Activated naive CD4-positive, alpha-beta T cell treated with anti-CD3 and anti-CD28 coated beads for 36 hours (primary cell): ENCODE measurements at places on chromosomes 2 and 18.
A peak's percentile ranks its signal among the peaks of the same experiment; 100 is the strongest.

DNA sequence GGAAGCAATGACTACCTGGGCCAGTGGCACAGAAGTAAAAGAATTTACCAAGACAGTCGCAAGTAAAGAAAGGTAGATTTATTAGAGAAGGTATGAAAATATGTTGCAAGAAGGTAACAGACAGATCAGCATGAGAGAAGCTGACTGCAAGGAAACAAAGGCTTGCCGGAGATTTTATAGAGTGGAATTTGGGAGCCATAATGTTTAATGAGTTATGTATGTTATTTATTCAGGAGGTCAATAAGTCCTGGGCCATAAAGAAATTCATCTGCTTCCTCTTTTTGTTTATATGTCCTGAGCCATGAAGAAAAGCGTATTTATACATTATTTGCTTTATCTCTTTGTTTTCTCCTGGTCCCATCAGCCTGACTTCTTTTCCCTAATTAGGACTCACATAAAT, 423.6 kb downstream of the PTH2R start:
- no peak for DNase-seq
- H3K27ac ChIP-seq: no peak overlapping the region
- H3K4me1 ChIP-seq: no peaks in the 10 kb centered on the region
- H3K27me3 ChIP-seq: no peaks in the 10 kb centered on the region
- no peaks in the 10 kb centered on the region for H3K36me3 ChIP-seq

GRCh38 chr2:173451118-173451517, 96.4 kb downstream of the CDCA7 start:
- H3K27ac ChIP-seq: no peak overlapping the region
- peak overlapping the region; percentile 3 for H3K4me3 ChIP-seq
- peak; percentile 8 for DNase-seq
- H3K36me3 ChIP-seq: no peaks in the 10 kb centered on the region

- no peak overlapping the region for H3K27ac ChIP-seq
- peaks cover 14% of the 10 kb centered on the region for H3K27me3 ChIP-seq
- no peaks in the 10 kb centered on the region for H3K4me1 ChIP-seq
- H3K36me3 ChIP-seq: no peaks in the 10 kb centered on the region
- DNase-seq: no peak
Observed at GRCh38 chr18:59810183-59810582, 89.6 kb upstream of the PMAIP1 start.

DNA sequence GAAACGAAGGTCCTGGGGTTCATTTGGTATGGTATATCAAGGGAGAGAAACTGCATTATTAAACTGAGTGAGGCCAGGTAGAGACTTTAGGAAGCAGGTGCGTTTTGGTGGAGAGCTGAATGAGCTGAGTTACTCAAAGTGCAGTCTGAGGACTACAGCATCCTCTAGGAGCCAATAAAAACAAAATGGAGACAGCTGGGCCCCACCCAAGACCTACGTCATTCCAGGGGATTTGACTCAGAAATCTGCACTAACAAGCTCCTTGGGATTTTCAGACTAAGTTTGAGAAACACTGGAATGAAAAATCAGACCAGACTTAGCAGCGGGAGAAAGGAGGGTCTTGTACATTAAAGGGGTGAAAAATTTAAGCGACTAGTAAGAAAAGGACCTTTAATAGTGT, 131.5 kb downstream of the UXS1 start:
- peaks cover 2% of the 10 kb centered on the region for H3K27me3 ChIP-seq
- no peak overlapping the region for H3K27ac ChIP-seq
- peaks cover 31% of the 10 kb centered on the region for H3K4me1 ChIP-seq
- DNase-seq: no peak

DNA sequence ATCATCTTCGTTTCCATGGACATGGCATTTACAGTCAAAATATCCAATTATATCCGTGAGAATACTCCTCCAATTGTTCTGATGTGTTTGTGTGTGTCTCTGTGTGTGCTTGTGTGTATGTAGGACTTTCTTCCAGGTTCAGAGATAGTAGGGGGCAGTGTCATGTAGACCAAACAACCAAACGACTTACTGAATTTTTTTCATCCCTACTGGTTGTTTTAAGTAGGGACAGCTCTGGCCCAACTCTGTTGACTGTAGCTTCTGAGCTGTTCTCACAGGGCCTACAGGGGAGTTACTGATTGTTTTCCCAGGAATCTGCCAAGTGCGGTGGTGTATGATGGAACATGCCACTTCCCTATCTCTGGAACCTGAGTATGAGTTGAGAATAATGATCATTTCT, 69.6 kb downstream of the ETAA1 start:
- no peaks in the 10 kb centered on the region for H3K36me3 ChIP-seq
- H3K27me3 ChIP-seq: peaks cover 8% of the 10 kb centered on the region
- DNase-seq: no peak
- H3K4me1 ChIP-seq: no peaks in the 10 kb centered on the region

DNA sequence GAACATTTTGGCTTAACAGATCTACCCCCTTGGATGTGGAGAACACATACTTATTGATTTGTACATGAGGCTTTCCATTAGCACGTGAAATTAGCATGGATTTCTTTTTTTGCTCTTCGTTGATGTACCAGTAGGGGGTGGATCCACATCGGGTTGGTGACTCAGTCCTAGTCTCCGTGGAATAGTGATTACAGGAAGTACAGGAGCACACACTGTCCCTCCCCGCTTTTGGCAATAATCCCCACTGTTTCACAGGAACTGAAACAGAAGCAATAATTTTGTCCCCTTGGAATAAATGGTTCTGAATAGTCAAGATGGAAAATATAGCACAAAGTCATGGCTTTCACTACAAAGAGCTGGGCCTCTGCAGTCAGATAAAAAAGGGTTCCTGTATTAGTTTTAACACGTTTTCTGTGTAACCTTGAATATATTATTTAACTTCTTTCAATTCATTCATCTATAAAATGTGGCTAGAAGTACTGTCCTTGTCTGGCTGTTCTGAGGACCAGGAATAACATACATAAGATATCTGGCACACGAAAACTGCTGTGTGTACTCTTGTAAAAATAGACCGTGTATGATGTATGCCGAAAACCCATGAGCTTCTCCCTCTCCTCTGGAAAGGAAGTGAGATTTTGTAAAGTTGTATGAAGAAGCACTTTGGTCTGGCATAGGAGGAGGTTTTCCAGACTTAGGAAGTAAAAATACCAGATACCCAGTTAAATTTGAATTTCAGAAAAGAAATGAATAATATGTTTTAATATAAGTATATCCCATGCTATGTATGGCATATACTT, 229.2 kb downstream of the GALR1 start:
- H3K27me3 ChIP-seq: peaks cover 14% of the 10 kb centered on the region
- H3K27ac ChIP-seq: no peak overlapping the region
- H3K4me3 ChIP-seq: no peak overlapping the region
- no peak for DNase-seq

DNA sequence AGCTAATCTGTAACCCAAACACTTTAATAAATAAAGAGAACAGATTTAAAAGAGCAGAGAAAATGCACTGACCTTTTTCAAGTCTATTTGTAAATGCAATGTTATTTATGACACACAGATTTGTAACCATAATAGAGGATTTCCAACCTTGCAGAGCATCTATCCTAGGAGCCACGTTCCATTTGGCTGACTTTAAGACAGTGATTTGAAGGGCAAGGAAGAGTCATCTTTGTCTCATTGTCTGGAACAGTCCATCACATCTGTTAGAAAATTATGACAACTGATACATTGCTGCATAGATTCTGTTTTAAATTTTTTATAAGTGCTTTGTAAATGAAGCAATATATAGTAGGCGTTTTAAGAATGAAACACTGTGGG, 90.8 kb upstream of the L3MBTL4 start:
- DNase-seq: no peak
- no peak overlapping the region for H3K27ac ChIP-seq
- peaks cover 4% of the 10 kb centered on the region for H3K27me3 ChIP-seq
- no peaks in the 10 kb centered on the region for H3K4me1 ChIP-seq
- H3K4me3 ChIP-seq: no peak overlapping the region

DNA sequence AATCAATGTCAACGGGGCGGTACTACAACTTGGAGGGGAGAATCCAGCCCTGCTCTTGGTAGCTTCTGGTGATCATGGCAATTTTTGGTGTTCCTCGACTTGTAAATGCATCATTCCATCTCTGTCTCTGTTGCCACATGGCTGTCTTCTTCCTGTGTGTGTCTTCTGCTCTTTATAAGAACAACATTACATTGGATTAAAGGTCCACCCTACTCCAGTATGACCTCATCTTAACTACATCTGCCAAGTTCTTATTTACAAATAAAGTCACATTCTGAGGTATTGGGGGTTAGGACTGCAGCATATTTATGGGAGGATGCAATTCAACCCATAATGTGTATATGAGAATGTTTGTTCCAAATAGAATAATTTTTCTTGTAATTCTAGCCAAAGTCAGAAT, 28.8 kb upstream of the FIGN start:
- no peak overlapping the region for H3K27ac ChIP-seq
- H3K4me1 ChIP-seq: no peaks in the 10 kb centered on the region
- H3K36me3 ChIP-seq: no peaks in the 10 kb centered on the region
- H3K27me3 ChIP-seq: no peaks in the 10 kb centered on the region
- H3K4me3 ChIP-seq: no peak overlapping the region

GRCh38 chr2:850429-850828, 100.2 kb upstream of the SNTG2 start:
- H3K36me3 ChIP-seq: no peaks in the 10 kb centered on the region
- H3K27me3 ChIP-seq: no peaks in the 10 kb centered on the region
- H3K27ac ChIP-seq: no peak overlapping the region

DNA sequence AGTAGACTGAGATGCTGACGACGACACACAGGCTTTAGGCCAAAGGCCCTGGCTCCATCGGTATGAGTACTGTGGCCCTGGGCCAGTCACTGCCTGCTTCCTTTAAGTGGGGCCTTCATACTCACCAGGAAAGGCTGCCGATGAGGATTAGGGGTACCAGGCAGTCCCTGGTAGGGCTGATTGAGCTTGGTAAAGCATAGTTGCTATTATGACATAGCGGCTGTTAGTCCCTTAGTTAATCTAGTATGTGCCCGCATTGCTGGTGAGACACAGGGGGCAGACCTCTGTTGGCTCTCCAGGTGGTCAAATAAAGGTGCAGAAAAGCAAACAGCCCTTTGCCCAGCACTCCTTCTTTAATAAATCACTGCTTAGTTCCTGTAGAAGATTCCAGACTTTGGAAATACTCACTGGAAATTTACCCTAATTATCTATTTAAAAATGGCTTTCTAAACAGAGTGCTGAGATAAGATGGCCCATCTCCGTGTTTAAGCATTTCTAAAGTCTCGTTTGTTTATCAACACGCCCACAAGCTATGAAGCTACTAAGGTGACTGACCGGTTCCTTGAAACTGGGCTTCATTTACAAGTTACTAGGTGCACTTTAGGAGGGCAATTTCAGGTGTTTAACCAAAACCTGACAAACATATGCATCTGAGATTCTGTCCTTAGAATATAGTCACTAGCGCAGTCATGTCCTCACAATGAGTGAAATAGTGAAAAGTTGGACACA, 8.7 kb upstream of the BIN1 start:
- no peaks in the 10 kb centered on the region for H3K36me3 ChIP-seq
- H3K27ac ChIP-seq: no peak overlapping the region
- DNase-seq: no peak
- no peak overlapping the region for H3K4me3 ChIP-seq
- no peaks in the 10 kb centered on the region for H3K4me1 ChIP-seq
- H3K27me3 ChIP-seq: peaks cover 3% of the 10 kb centered on the region

GRCh38 chr2:157271590-157272203, 14.2 kb downstream of the GALNT5 start:
- no peak overlapping the region for H3K4me3 ChIP-seq
- no peak overlapping the region for H3K27ac ChIP-seq
- H3K27me3 ChIP-seq: peaks cover 9% of the 10 kb centered on the region
- peaks cover 19% of the 10 kb centered on the region for H3K4me1 ChIP-seq
- H3K36me3 ChIP-seq: no peaks in the 10 kb centered on the region

- no peaks in the 10 kb centered on the region for H3K27me3 ChIP-seq
- no peaks in the 10 kb centered on the region for H3K36me3 ChIP-seq
- H3K27ac ChIP-seq: no peak overlapping the region
Observed at GRCh38 chr2:159185401-159186130, 100.9 kb downstream of the WDSUB1 start.

- H3K4me1 ChIP-seq: no peaks in the 10 kb centered on the region
- H3K27ac ChIP-seq: no peak overlapping the region
- no peaks in the 10 kb centered on the region for H3K36me3 ChIP-seq
- H3K27me3 ChIP-seq: no peaks in the 10 kb centered on the region
- DNase-seq: no peak
Observed at GRCh38 chr2:211798868-211799267, 739.7 kb downstream of the ERBB4 start.

- no peak overlapping the region for H3K27ac ChIP-seq
- no peaks in the 10 kb centered on the region for H3K27me3 ChIP-seq
- no peaks in the 10 kb centered on the region for H3K4me1 ChIP-seq
- no peak for DNase-seq
Observed at GRCh38 chr18:4510711-4511110, 55.6 kb upstream of the DLGAP1 start.

- H3K4me1 ChIP-seq: peaks cover 19% of the 10 kb centered on the region
- no peak overlapping the region for H3K4me3 ChIP-seq
- no peak overlapping the region for H3K27ac ChIP-seq
- H3K36me3 ChIP-seq: no peaks in the 10 kb centered on the region
Observed at GRCh38 chr2:71223767-71224333, 3.1 kb downstream of the PAIP2B start.

GRCh38 chr2:101430156-101430555, 42.9 kb upstream of the CREG2 start:
- no peak overlapping the region for H3K4me3 ChIP-seq
- no peaks in the 10 kb centered on the region for H3K4me1 ChIP-seq
- no peak for DNase-seq
- no peaks in the 10 kb centered on the region for H3K27me3 ChIP-seq
- H3K36me3 ChIP-seq: no peaks in the 10 kb centered on the region

DNA sequence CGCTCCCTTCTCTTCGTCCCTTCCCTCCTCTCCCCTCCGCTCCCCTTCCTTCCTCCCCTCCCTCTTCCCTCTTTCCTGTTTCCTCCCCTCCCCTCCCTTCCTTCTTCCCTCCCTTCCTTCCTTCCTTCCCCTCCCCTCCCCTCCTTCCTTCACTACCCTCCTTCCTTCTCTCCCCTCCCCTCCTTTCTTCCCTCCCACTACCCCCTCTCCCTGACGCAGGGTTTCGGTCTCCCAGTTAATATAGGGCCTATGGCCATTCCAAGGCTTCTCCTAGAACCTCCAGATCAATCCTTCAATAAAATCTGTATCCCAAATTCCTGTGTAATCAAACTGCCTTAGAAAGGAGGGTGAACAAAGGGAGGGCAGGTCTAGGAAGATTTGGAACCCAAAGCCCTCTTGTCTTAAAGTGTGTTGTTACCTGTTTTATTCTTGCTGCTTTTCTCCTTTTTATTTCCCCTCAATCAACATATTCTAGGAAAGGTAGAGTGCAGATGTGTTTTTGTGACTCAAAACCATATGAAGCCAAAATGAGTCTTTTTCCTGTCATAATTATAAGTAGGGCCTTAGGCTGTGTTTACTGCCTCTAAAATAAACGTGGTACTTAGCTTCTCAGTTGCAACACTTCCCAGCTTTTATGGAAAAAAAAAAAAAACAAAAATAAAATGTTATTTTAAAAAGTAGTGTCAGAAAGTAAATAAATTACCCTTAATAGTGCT, 53.7 kb downstream of the GPD2 start:
- DNase-seq: no peak
- no peaks in the 10 kb centered on the region for H3K27me3 ChIP-seq
- peaks cover 3% of the 10 kb centered on the region for H3K36me3 ChIP-seq
- peak overlapping the region; percentile 63 for H3K27ac ChIP-seq
- H3K4me1 ChIP-seq: peaks cover 37% of the 10 kb centered on the region

- H3K27ac ChIP-seq: no peak overlapping the region
- H3K4me1 ChIP-seq: no peaks in the 10 kb centered on the region
- no peak for DNase-seq
Observed at GRCh38 chr2:57809230-57809629, 237.4 kb upstream of the VRK2 start.

- no peaks in the 10 kb centered on the region for H3K36me3 ChIP-seq
- no peak for DNase-seq
- peaks cover 4% of the 10 kb centered on the region for H3K27me3 ChIP-seq
- H3K27ac ChIP-seq: no peak overlapping the region
Observed at GRCh38 chr18:36744261-36744876, 84.4 kb downstream of the TPGS2 start.
